ENCODE measurements at places on chromosomes 6 and 20. TPM values are rescaled to one million over a fixed set of nuclear protein-coding genes. Genes with fewer than 3 reads are reported as not detected.

Gene OR2B6
- 0.25 TPM for total RNA-seq

GRCh38 chr6:84804720-84805119 is 40.3 kb upstream of the TBX18 start:
- H3K4me1 ChIP-seq, result no peaks in the 10 kb centered on the region
- no peak overlapping the region for H3K4me3 ChIP-seq
- H3K27ac ChIP-seq, result no peak overlapping the region
- no peaks in the 10 kb centered on the region for H3K36me3 ChIP-seq

Gene HLA-DQA1
- total RNA-seq, result 0.86 TPM

GRCh38 chr20:8305449-8305978 is 173.4 kb downstream of the PLCB1 start:
- H3K27me3 ChIP-seq, result no peaks in the 10 kb centered on the region
- no peaks in the 10 kb centered on the region for H3K36me3 ChIP-seq
- peaks cover 3% of the 10 kb centered on the region for H3K4me1 ChIP-seq
- H3K27ac ChIP-seq, result no peak overlapping the region
- peak; percentile 67 for DNase-seq

DNA sequence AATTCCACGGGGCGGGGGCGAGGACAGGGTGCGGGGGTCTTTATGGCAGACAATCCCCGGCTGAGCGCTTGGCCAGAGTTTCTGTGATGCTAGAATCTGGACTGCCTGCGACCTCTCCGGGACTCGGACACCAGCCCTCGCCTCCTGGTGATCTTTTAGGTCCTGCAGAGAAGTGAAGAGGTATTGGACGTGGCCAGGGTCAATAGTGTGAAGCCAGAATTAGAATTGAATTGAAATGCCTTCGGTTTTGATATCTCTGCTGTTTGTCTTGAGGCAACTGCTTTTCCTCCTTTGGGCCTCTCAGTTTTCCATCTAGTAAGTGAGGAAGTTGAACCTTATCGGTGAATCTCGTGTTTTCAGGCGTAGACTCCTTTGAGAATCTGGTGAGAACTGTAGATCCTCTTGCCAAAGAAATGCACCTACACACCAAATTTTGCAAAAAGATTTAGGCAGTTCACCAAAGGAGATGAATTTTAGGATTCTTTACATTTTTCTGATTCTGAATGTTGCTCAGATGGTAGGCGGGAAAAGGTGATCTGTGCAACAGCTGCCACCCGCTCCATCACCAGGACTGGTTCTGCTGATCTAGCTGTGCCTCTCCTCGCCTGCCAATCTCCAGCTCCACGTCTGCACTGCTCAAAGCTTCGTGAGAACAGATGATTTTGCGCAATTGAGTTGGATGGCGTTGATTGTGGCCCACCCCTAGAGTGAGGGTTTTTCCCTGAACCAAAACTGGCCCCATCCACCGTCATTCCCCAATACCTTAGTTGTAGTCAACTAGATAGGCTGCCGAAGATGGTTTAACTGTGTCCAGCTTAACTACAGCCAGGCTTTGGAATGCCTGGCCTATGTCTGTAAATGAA is 837 bp upstream of the OSER1 start:
- no peaks in the 10 kb centered on the region for H3K27me3 ChIP-seq
- DNase-seq, result no peak
- H3K36me3 ChIP-seq, result peaks cover under 1% of the 10 kb centered on the region
- peak overlapping the region; percentile 68 for H3K4me3 ChIP-seq
- peaks cover 23% of the 10 kb centered on the region for H3K4me1 ChIP-seq

DNA sequence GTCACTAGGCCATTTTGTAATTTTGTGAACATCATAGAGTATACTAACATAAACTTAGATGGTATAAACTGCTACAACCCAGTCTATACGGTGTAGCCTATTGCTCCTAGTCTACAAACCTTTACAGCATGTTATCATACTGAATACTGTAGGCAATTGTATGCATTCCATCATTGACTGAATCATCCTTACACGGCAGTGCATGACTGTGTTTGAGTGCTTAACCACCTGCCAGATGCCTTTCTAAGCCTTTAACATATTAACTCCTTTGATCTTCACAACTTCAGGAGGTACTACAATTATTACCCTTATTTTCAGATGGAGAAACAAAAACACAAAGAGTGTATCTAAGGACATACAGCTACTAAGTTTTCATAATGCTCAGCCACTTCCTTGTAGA is 14.0 kb downstream of the DPPA5 start:
- H3K27me3 ChIP-seq, result no peaks in the 10 kb centered on the region
- H3K4me3 ChIP-seq, result no peak overlapping the region
- H3K27ac ChIP-seq, result no peak overlapping the region
- H3K4me1 ChIP-seq, result peaks cover 10% of the 10 kb centered on the region
- DNase-seq, result no peak
- H3K36me3 ChIP-seq, result no peaks in the 10 kb centered on the region

- no peak for DNase-seq
- H3K4me1 ChIP-seq, result no peaks in the 10 kb centered on the region
- H3K36me3 ChIP-seq, result no peaks in the 10 kb centered on the region
- no peak overlapping the region for H3K27ac ChIP-seq
- no peak overlapping the region for H3K4me3 ChIP-seq
- H3K27me3 ChIP-seq, result no peaks in the 10 kb centered on the region
These were observed 35.0 kb upstream of the TENT5A start for GRCh38 chr6:81787313-81788068.

DNA sequence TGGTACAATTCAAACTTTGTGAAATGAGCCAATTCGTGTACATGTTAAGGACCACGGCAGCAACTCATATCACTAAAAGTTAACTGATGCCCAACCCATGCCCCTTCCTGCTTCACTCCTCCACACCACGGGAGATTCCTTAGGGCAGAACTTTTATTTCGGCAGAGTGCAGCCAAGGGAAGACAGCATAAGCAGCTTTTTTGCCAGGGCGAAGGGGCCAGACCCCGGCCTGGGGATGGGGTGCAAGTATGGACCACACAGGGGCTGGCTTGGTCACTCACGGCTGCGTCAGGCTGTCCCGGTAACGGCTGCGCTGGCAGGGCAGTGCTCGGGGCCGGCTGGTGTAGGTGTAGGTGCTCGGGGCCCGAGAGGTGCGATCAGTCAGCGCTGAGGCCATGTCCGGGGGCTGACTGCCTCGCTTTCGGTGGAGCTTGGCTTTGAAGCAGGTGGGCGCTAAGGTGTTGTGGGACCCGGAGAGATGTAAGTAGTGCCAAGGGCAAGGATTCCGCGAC is 792 bp downstream of the RSPH3 start:
- H3K4me1 ChIP-seq, result peaks cover 37% of the 10 kb centered on the region
- peak overlapping the region; percentile 85 for H3K27ac ChIP-seq
- no peak for DNase-seq
- peaks cover 17% of the 10 kb centered on the region for H3K36me3 ChIP-seq
- peak overlapping the region; percentile 88 for H3K4me3 ChIP-seq

- H3K4me1 ChIP-seq, result no peaks in the 10 kb centered on the region
- no peaks in the 10 kb centered on the region for H3K36me3 ChIP-seq
- H3K27me3 ChIP-seq, result no peaks in the 10 kb centered on the region
- DNase-seq, result no peak
- H3K27ac ChIP-seq, result no peak overlapping the region
These were observed 31.8 kb downstream of the ABRACL start for GRCh38 chr6:139060332-139060731.

DNA sequence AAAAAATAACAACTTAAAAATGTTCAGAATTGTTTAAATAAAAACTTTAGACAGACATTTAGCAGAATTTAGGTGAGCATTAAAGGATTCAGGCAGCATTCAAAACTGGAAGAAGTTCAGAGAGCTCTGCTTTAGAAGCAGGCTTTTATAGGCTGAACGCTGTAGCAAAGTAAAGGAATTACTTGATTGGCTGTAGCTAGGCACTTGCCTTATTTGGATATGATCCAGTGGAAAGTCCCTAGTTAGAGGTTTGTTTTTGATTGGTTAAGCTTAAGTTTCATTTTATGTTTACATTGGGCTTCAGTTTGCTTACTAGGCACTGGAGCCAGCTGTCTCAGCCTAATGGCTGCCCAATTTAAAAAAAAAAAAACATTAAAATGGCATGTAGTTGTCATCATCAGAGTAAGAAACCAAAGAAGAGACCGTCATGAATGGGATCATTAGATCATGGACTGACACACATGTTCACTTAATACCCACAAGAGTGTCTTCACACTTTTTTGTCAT is 65.1 kb downstream of the CBFA2T2 start:
- no peak overlapping the region for H3K27ac ChIP-seq
- no peaks in the 10 kb centered on the region for H3K36me3 ChIP-seq
- H3K4me3 ChIP-seq, result no peak overlapping the region
- DNase-seq, result peak; percentile 24
- H3K27me3 ChIP-seq, result no peaks in the 10 kb centered on the region

All from HCT116 (cell line).